T-helper 1 cell (primary cell): ENCODE measurements at places on chromosomes 4 and X.
A peak's percentile ranks its signal among the peaks of the same experiment; 100 is the strongest.

GRCh38 chr4:122083989-122084388 is 68.1 kb upstream of the BLTP1 start:
- DNase-seq: no peak

DNA sequence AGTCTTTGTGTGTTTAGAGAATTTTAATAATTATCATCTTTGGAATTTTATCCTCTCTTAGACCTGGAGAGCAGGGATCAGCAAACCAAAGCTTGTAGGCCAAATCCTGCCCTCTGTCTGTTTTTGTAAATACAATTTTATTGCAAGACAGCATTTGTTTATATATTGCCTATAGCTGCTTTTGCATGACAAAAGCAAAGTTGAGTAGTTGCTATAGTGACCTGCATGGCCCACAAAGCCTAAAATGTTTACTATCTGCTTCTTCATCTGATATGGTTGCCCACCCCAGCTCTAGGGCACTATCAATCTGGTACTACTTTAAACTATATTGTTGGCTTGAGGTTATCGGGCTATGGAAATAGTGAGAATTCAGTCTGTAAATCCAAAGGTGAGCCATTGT is 80.3 kb downstream of the GPAT3 start:
- DNase-seq: no peak

DNA sequence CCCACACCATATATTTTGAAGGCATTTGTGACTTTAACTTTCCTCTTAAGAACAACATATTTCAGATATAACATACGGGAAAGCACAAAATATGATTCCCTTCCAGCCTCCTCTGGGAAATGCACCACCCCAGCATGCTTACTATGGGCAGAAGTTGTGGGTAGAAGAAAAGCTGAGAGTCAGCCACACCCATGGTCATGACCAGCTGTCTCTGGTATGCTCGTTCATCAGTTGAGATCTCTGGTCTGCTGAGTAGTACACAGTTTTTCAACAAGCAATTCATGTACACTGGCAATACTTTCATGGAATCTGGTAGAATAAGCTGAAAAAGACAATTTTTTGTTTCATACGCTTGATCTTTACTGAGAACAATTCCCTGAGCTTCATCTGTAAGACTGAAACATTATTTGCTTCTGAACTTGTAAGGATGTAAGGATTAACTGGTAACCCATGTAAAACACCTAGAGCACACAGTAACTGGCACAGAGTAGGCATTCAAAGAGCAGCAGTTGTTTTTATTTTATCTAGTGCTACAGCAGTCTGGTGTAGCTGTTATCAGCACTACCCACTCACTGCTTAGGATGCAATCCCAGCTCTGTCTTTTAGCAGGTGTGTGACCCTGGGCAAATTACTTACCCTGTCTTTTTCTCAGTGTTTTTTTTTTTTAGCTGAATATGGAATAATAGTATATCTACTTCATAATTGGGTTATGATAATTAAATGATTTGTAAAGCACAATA is 47.6 kb downstream of the METTL14 start:
- no peak for DNase-seq

DNA sequence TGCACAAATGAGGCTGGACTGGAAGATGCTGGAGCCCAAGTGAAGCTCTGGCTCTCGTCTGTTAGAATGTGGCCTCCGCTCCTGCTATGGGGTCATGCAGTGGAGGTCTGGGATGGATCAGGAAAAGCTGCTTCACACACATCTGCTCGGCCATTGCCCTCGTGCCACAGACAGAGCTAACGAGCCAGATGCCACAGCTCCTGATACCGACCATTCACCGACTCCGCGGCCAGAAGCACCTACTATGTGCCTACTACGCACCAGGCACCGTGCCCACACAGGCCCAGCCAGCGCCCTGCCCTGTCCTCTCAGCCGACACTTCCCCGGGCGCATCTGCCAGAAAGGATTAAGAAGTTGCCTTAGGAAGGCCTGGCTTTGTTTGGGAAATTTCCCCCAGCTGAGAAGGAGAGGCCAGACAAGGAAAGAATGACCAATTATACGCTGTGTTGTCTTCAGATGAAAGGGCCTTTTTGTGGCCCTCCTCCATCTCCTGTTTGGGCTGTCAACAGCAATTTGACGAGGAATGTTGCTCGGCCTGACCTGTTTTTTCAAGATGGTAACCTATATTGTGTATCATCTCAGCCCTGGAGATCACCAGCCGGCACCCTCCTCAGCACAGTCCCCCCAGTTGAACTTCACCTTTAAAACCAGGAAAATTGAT is 34.3 kb downstream of the HMX1 start:
- no peak for DNase-seq

DNA sequence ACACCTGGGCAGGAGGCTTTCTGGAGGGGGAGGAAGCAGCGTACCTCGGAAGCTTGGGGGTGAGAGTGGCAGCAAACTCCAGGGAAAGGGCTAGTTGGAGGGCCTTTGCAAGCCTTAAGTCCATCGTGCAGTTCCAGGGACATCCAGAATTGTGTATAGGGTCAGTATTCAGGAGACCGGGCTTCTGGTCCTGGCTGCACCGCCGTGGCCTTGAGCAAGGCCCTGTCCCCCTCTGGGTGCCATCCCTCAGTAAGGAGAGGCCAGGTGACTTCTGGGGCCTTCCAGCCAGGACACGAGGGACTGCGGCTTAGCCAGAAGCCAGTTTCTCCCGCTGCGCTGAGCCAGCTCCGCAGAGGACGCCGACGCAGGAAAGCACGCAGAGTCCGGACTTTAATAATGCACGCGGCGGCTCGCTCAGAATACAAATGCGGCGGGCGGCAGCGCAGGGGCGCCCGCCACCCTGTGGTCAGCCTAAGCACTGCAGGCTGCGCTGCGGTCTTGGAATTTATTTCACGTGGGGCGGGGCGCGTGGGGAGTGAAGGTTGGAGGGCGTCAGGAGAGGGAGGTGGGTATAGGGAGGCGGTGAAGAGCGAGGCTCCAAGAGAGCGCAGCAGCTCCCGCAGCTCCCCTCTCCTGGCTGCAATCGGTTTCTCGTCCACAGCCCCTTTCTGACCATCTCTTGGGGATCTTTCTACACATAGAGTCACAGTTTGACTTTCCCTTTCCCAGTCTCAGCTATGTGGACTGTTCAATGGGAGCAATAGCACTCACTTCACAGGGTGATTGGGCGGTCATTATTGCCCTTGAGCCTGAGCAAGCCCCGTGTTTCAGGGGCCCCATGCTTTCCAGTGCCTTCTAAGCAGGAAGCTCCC is 94.1 kb upstream of the GPR50 start:
- peak; percentile 38 for DNase-seq

- no peak for DNase-seq
These were observed 41.4 kb upstream of the MAGEA4 start for GRCh38 chrX:151871244-151871643.

GRCh38 chr4:38743866-38744265 is 38.9 kb downstream of the TLR10 start:
- DNase-seq: no peak

GRCh38 chr4:123298261-123298660 is 98.3 kb upstream of the SPRY1 start:
- no peak for DNase-seq
